ENCODE measurements at places on chromosomes 3 and 15.
A peak's percentile ranks its signal among the peaks of the same experiment; 100 is the strongest.

DNA sequence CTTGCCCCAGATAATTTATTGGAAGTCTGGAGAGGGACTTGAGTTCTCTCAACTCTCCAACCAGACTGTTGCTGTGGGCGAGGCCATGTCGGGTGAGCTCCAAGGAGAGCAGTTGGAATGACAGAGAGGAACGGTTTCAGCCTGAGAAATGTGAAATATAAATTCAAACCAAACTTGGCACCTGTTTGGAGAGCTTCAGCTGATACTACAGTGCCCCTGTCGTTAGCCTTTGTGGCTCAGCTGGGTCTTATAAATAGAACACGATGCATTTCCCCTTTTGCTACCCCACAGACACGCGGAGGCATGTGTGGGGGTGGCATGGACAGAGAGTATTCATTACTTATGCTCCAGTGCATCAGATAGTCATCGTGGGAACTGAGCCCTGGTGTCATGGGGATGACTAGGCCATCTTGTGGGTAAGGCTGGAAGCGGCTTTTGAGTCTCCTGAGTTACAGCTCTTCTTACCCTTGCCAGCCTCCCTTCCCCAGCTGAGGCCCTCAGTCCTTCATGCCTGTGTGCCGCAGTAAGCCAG, 15.6 kb downstream of the SMAD3 start:
- no peak for DNase-seq

DNA sequence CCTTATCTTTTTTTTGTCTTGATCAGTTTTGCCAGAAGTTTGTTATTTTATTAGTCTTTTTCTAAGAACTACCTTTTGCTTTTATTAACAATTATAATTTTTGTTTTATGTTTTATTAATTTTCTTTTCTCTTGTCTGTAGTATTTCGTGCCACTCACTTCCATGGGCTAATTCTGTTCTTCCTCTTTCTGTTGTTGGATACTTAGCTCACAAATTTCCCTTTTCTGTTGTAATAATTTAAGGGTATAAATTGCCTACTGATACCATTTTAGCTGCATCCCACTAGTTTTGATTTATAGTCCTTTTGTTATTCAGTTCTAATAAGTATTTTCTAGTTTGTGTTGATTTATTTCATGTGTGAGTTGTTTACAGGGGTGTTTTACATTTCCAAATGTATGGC, 48.6 kb downstream of the SNRK start:
- no peak for DNase-seq

GRCh38 chr3:16177962-16178627, 3.6 kb downstream of the GALNT15 start:
- DNase-seq = peak; percentile 24

DNA sequence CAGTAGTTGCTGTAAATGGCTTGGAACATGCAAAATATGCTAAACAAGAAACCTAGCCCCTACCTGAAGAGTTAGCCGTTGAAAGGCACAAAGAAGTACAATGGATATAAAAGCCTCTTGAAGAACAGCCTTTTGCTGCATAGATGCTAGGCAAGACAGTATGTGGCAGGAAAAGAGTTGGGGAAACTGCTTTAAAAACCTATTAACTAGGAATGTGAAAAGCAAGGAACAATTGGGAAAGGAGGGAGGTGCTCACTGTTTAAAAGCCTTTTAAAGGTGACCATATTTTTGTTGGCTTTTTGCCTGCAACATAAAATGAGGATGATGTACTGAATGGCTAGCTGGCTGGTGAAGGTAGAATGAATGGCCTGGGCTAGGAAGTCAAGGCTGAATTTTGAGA, 24.5 kb upstream of the SOX2 start:
- no peak for DNase-seq

GRCh38 chr15:55937040-55937439, 56.4 kb downstream of the NEDD4 start:
- no peak for DNase-seq

- DNase-seq = no peak
These were observed 97.3 kb downstream of the RTP4 start for GRCh38 chr3:187465503-187465902.

DNA sequence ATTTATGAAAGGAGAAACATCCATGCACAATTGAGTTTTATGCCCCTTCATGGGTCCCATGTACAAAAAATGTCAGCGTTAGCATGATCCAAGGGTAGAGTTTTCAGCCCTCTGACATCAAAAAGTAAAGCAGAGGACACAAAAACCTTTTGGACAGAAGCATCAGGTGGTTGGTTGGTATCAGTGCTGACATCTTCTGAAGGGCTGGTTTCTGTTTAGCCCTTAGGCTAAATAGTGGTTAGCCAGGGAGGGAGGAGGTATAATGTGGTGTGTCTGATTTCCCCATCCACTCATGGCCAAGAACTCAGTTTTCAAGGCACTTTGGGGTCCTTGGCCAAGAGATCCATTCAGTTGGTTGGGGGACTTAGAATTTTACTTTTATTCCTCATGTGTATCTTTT, 16.5 kb downstream of the CCDC66 start:
- DNase-seq = no peak

GRCh38 chr3:124810970-124811369, 76.2 kb downstream of the ITGB5 start:
- no peak for DNase-seq

DNA sequence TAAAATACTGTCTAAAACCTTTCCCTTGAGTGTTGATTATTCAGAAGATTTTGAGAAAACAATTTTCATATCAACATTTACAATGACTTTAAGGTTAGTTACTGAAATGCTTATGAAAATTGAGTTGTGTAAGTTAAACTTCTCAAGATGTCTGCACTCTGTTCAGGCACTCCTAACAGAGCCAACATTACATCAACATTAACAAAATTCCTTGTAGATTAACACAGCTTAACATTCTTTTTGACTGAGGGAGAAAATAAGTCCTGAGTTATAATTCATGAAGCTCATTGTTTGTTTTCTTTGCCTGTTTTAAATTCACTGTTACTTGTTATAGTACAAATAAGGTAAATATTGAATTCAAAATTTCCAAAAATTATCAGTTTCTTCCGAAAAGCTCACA, 9.0 kb downstream of the ACKR4 start:
- no peak for DNase-seq

DNA sequence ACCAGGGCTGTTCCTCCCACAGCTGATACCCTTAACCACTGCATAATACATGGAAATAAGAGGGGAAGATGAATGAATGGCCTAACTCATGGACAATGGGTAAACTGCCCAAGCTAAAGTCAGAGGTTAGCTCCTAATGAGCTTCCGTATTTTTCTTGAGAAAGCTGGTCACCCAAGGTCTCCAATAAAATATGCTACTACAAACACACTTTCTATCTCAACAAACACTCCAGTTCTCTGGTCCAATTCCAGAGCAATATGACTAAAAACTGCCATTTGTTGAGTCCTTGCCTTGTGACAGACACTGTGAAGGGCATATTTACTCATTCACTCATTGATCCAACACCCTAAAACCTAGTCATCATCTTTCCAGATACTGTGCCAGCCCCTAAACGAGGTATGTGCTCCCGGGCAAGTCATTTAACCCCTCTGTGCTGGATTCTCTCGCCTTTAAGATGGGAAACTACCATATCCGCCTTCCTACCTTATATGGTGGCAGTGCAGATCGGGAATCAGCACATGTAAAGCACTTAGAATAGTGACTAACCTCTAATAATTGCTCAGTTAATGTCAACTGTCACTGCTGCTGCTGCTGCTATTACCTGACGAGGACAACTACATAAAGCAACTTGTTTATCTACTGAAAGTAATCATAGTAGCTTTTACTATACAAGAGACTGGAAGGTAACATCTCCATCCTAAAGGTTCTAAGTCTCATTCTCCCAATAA, 89.1 kb downstream of the XXYLT1 start:
- DNase-seq = no peak

GRCh38 chr3:58260733-58261132, 23.1 kb downstream of the ABHD6 start:
- no peak for DNase-seq

DNA sequence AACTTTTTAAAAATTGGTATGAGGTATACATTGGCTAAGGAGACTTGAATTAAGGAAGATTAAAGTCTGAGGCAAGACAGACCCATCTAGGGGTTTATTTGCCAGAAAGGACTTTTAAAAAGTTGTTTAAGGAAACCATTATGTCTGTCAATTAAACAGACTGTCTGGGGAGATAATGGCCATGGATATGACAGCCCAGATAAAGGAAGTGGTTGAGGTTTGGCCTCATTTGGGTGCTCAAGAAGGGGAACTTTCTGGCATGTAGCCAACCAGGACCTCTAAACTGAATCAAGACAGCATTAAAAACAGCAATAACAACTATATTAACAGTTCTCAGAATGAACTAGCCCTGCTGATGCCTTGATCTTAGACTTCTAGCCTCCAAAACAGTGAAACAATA, 9.9 kb upstream of the CD200R1L start:
- peak; percentile 31 for DNase-seq

DNA sequence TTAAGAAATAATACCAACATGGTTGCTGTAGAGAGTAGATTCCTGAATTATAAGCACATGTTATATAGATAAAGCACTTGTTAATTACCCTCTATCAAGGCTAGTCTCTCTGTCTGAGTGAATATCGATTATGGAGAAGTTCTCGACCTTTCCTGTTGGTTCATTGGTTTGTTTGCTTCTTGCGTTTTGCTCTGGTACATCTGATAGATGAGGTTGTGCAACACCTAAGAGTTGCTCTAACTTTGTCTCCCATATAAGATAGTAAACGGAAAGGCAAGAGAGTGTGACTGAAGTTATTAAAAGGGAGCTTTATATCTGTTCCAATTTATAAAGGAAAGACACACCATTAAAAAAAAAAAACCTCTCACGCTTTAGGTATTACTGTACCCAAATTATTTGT, 69.0 kb downstream of the PYDC2 start:
- DNase-seq = no peak

- no peak for DNase-seq
These were observed 132.3 kb downstream of the SUCLG2 start for GRCh38 chr3:67522081-67522480.

DNA sequence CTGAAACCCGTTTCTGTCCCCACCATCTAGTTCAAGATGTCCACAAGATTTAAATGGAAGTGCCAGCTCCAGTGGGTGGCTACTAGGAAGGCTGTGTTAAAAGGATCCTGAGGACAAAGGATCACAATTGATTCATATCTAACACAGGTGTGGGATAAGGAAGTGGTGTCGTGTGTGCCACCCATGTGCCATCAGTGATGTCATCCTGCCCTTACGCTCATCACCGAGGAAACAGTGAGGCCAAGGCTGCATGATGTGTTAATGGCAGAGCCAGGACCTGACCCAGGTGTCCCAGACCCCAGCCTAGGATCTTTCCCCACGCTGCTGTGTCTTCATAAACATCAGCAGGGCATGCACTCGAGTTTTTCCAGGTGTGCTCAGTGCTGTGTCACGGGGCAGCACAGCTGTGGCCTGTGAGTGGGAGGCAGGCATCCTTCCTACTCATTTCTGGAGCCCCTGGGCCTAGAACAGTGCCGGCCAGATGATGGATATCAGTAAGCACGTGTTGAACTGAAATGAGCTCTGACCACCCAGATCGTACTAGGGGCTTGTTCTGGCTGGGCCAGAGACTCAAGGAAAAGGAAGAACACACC, 10.6 kb upstream of the TGM5 start:
- no peak for DNase-seq

Measured in effector memory CD4-positive, alpha-beta T cell (primary cell).